ENCODE measurements at places on chromosomes 11 and 22.

DNA sequence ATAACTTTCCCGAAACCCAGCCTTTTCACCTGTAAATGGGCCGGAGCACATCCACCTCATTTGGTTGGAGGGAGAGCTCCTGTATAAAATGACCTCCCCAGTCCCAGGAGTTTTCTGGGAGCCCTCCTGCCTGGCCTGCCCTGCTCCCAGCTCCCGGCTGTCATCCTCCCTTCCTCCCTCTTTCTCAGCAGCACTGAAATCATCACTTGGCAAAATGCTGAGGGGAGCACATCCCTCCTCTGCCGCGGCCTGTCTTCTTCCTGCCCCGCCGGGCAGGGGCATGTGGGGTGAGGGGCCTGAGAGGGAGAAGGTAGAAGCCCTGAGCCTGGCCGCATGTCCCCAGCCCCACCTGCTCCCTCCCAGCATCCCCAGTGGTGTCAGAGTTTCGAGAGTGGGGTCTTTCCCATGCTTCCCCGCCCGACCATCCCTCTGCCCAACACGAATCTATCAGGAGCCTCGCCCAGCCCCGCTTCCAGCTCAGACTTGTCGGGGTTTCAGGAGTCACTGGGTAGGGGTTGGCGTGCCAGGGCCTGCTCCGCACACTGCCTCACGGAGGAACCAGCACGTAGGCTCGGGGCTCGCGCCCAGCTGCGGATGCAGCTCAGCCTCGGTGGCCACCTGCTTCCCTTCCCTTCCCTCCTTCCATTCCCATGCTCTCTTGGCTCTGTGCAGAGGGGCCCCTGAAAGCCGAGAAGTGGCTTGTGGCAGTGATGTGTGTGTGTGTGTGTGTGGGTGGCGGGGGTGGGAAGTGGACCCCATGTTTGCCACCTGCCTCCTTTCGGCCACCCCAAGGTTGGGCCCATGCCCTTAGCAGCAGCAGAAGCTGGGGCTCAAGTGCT is 37.1 kb downstream of the NECTIN1 start:
- DNase-seq = no peak

DNA sequence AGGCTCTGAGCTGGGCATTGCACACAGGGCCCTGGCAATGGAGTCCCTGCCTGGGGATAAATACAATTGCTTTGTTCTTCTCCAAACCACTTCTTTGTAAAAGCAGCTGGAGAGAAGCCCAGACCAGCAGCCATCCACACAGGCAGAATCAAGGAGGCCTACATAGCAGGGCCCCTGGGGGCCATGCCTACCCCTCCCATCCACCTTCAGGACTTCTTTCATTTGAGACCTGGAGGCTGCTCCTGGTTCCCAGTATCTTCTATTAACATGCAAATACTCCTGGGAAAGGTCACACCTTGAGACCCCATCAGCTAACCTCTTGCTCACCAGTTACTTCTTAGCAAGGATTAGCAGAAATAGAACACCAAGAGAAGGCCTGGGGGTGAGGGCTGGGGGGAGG is 511.1 kb downstream of the SOX6 start:
- DNase-seq = no peak

DNA sequence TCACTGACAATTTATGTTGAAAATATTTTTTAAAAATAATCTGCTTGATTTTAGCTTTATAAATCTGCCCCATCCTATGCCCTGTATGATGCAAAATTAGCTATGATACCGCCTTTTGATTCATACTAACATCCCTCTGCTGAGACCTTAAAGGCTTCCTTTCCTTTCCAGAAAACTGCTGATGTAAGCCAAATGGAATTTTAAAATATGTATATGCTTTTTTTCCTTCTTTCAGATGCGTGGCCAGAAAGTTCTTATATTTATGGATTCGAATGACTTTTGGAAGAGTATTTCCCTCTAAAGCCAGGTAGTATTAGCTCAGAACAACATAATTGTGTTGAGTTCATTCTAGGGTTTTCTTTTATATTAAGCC is 34.5 kb downstream of the SFI1 start:
- DNase-seq = no peak

DNA sequence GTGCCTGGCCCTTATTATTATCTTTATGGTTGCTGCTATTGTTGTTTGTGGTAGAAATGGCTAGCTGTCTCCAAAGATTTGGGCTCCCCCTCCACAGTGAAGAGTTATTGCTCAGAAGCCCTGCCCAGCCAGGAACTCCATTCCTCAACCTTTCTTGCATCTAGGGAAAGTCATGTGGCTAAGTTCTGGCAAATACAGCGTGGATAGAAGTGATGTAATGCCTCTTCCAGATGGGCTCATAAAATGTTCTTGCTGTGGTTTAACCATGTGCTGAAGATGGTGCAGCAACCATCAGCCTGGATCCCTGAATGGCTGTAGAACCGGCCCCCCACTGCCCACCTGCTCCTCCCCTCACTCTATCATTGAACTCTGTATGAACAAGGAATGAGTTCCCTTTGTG is 203.5 kb upstream of the E2F8 start:
- no peak for DNase-seq

GRCh38 chr22:27769012-27769411 is 32.5 kb downstream of the MN1 start:
- DNase-seq = no peak

DNA sequence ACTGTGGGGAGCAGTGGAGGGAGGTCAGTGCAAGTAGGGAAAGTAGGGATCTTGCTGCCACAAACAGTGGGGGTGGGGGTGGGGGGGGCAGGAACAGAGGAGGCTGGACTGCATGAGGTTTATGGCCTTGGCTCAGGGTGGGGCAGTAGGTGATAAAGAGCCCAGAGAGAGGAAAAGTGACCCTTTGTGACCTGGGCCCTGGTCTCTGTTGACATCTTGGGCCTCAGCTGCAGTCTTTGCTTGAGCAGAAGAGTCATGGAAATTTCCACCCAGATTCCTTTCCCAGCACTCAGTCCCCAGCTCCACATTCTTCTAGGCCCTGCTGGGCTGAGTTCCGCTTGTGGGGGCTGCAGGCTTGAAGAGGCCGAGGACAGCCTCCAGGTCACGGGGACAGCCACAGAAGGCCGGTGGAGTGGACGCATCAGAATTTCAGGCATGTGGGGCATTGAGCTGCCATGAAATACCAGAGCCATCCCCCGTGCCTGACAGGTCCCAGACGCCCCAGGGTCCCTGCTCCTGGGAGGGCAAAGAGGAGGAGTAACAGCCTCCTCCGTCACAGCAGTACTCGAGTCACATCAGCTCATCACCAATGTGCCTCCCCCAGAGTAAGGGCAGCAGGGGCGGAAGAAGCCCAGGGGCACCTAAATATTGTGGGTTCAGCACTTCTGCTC is 9.7 kb upstream of the MALAT1 start:
- no peak for DNase-seq

- no peak for DNase-seq
Measured at GRCh38 chr22:37244922-37245722, 1.1 kb upstream of the RAC2 start.

DNA sequence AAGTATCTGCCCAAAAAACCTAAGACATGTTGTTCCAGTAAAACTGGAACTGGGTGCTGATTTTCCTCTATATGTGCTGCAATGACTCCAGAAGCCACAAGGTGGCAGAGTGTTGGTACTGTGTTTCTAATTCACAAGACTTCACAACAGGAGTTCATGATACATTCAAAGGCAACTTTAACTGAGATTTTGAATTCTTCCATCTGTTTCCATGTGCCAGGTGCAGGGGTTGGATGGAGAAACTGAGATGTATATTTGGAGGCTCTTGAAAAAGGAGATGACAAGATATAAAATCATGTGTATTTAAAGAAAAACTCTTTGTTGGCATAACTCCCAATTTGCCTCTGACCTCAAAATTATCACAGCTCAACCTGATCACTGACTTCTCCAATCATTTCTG is 1098.6 kb upstream of the CCDC90B start:
- no peak for DNase-seq

DNA sequence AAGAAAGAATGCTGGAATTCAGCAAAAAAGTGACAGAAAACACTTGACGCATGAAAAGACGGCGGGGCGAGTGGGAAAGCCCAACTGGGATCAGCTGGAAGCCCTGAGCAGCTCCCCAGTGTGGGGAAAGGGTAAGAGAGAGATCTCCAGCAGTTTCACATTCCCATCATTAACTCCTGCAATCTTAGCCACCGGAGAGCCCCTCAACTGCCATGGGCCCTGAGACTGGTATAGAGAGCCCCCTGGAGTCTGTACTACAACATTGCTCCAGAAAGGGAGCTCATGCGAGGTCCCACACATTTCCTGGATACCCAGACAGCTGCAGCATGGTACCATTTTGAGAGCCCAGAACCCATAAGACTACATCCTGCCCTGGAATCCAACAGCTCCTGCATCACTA is 31.1 kb downstream of the MRGPRX4 start:
- DNase-seq = no peak

GRCh38 chr11:109973486-109973885 is 119.7 kb upstream of the ZC3H12C start:
- no peak for DNase-seq

DNA sequence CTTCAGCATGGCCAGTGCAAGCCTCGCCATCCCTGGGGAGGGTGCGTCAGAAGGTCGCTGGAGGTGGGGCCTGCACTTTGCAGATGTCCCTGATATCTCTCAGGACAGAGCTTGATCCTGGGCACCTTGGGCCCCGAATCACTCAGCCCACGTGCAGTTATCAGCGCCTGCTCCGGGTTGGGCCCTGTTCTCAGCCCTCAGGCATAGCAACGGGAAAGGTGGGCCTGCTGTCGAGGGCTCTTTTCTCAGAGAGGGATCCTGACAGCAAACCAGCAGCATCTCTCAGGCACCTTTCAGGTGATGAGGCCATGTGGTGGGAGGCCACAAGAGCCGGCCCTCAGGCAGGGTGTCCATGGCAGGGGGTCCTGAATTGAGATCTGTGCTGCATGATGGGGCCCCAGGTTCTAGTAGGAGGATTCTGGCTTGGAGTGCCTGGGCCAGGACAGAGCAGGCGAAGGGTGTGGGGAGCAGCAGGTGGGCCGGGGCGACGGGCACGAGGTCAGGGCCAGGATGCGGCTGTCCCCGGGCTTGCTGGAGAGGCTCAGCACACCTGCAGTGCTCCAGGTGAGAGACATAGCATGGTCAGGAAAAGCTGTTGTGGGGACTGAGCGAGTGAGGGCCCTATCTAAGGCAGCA is 280.5 kb downstream of the TBC1D22A start:
- DNase-seq = no peak

GRCh38 chr11:59801981-59802638 is 8.5 kb downstream of the MRPL16 start:
- no peak for DNase-seq

- DNase-seq = no peak
Measured at GRCh38 chr11:18578975-18579598, 9.4 kb downstream of the UEVLD start.

DNA sequence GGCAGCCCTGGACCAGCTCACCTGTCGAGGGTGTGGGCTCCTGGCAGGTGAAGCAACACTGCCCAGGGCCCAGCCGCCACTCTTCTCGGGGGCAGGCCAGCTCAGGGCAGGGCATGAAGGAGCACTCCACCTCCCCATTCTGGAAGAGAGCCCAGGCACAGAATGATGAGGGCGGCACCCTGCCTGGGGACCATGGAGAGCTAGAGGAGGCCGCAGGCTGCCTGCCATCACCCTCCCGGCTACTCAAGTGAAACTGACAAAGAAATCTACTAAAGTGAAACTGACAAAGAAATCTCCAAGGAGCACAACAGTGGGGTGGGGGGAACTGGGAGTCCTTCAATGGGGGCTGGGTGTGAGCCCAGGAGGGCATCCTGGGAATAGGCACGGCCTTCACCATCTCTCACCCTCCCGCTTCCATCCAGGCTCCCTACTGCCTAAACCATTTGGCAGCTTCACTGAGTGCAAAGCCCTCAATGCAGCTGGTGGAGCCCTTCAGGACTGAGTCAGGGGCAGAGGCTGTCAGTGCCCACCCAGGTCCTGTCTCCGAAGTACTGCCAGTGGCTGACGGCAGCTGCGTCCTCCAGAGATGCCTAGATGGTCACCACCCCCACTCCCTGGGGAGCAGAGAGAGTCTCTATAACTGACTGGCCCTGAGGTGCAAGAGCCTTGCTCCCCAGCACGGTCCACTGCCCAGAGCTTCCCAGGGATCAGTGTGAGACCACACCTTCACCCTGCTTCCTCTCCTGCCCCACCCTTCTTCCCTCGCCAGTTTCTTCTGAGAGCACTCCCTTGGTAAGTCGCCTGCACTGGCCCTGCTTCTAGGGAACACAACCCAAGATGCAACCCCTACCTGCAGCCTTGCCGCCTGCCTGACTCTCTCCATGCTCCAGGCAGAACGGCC is 21.7 kb downstream of the VWCE start:
- no peak for DNase-seq

GRCh38 chr11:95154514-95154913 is 64.9 kb downstream of the ENDOD1 start:
- no peak for DNase-seq

DNA sequence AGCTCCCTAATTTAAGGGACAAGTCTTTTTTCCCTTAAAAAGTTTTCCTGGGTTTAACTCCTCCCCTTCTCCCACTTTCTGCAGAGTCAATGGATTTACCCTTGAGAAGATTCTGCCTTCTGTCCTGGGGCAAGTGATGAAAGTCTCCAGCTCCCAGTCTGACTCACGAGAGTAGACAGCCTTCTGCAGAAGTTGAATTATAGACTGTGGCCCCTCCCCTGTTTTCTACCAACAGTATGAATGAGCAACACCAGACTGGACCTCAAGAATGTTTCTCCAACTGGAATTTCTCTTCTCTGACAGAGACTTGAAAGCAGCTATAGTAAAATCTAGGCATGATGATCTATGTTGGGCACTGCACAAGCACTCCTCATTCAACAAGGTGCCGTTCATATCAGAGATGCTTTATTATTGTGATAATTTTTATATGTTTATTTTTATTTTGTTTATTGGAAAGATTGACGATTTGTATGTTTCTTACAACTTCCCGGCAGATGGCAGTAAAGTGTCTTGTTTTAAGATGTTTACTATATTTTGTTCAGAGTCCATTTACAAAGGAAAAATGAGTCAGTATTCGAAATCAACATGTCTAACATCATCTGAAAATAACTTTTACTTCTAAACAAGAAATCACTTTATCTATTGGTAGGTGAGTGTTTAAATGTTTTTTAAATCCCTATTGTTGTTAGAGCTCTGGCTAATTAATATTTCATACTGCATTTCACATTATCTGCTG is 56.6 kb downstream of the LMO2 start:
- DNase-seq = no peak

- DNase-seq = no peak
Measured at GRCh38 chr11:67384851-67385366, 6.9 kb upstream of the RAD9A start.

GRCh38 chr22:20859615-20860014 is 808 bp downstream of the SNAP29 start:
- no peak for DNase-seq
